ENCODE measurements at places on chromosomes 5 and 9. TPM values are rescaled to one million over a fixed set of nuclear protein-coding genes. Genes with fewer than 3 reads are reported as not detected.
A peak's percentile ranks its signal among the peaks of the same experiment; 100 is the strongest.

RNF183 gene
- total RNA-seq = not detected

WNK2 gene
- total RNA-seq = not detected

- no peak for DNase-seq
Measured at GRCh38 chr5:42870882-42871418, 59.3 kb upstream of the SELENOP start.

DNA sequence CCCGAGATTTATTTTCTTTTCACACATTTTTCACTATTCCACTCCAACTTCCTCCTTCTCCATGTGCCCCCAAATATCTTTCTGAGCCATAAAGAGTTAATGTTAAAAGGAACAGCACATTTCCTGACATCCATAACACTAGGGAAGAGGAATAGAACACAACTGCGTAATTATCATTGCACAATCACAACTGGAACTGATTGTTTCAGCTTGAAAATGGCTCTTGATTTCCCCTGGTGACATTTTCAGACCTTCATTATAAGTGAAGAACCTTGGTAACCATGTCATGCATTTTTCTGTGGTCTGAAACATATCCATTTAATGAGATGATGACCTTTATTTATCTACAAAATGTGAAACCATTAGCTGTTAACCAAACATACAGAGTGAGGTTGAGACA is 82.4 kb downstream of the PCSK1 start:
- peak; percentile 11 for DNase-seq

DNA sequence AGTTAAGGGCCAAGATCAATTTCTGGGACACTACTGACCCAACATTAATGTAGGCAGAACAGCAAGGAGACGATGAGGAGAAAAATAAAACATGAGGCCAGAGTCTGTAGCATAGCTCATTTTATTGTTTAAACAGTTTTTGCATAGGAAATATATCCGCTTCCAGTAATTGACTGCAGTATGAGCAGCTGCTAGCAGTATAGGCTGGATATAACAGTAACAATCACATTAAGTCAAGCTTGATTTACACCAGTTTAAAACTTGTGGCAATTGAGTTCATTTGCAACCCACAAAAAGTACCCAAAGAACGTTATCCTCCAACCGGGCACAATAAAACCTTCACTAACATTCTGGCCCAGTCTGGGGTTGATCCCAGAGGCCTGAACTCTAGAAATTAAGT is 232.2 kb downstream of the NFIB start:
- no peak for DNase-seq

DNA sequence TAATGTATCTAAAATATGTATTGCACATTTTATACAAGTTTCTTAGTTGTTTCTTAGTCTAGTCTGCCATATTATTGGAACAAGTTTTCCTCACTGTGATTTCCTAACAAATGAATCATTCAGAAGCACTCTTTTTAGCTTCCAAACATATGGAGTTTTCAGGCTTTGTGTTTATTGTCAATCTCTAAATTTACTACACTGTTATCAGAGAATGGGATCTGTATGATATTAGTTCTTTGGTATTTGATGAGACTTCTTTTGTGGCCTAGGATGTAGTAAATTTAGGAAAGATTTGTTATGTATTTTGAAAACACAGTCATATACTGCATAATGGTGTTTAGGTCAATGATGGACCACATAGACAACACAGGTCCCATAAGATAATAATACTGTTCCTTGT is 25.7 kb downstream of the SREK1IP1 start:
- peak; percentile 28 for DNase-seq

GRCh38 chr9:7671847-7672246 is 127.7 kb downstream of the DMAC1 start:
- no peak for DNase-seq

DNA sequence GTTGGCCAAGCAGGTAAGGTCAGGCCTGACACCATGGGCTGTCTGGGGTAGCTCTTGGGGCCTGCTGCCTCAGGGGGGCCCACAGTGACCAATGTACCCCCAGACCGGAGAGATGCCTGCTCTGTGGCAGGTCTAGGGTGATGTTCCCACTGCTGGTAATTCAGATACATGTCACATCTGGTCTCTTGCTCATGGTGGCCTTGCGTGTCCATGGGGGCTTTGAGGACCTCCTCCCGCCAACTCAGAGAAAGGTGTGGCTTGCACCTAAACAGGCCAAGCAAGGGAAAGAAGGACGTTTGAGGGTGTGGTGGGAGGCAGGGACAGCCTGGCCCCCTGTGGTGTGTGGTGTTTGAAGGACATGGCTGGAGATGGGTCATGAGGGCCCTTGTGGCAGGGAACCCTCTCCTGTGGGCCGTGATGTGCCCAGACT is 75.2 kb downstream of the PHF2 start:
- DNase-seq = no peak

GRCh38 chr5:62093976-62094375 is 212.0 kb upstream of the KIF2A start:
- DNase-seq = peak; percentile 26

DNA sequence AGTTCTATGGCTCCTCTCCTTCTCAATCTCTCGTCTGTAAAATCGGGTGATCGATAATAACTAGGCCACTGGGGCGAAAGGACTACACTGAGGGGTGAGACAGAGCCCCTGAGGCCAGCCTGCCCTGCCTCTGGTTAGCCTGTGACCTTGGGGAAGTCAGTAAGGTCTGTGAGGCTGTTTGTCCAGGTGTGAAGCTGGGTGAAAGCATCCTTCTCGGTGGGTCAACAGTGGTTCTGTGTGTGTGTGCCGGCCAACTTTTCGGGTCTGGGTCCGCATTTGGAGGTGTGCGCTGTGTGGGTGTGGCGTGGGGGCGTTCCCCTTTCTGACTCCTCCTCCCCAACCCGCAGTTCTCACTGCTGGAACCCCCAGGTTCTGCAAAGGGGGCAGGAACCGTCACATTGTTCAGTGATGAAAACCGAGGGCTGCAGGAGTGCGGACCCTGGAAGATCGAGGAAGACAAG is 5.0 kb upstream of the RNF44 start:
- DNase-seq = no peak

- DNase-seq = peak; percentile 96
Measured at GRCh38 chr9:14366076-14366475, 52.1 kb upstream of the NFIB start.

Data from GM23248 (cell line).